ENCODE measurements at places on chromosomes 2 and 18.

- no peak for DNase-seq
Measured at GRCh38 chr18:63311118-63312018, 8.2 kb downstream of the BCL2 start.

DNA sequence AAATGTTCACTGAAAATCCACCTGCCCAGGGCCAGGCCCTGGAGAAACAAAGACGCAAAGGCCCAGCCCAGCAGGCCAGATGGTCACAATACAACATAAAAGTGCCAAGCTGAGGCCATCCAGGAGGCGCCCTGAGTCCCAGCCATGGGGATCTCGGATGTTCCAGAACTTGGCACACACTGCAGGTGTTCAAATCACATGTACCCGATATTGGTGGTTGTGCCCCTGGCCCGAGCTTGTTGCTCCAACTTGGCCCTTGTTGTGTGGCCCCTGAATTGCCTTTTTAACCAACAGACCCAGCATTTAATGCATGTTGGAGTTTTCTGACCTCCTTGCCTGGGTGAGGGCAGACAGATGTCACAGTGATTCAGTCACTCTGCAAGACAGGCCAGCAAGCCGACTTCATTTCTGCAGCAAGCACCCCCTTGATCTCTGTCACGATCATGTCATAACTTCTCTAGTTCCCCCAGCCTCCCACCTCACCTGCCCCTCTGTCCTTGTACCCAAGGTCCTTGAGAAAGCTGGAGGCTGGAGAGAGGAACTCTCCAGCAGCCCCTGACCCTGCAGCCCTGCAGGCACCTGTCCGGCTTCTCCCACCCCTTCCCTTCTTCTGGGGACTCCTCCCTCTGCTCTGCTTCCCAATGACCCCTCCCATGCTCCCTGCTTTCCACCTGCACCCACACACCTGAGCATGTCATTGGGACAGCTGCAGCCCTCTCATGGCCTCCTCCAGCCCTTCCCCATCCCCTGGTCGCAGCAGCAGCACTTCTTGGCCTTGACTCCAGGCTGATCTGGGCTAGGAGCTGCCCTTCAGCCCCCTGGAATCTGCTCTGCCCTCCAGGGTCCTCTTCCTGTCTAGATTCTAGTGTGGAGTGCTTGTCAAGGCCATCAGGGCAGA lies 9.1 kb downstream of the NGEF start:
- DNase-seq = no peak

GRCh38 chr2:217360781-217361482 lies 501.1 kb upstream of the TNP1 start:
- no peak for DNase-seq

- no peak for DNase-seq
Measured at GRCh38 chr2:161172901-161173540, 12.8 kb downstream of the TANK start.

DNA sequence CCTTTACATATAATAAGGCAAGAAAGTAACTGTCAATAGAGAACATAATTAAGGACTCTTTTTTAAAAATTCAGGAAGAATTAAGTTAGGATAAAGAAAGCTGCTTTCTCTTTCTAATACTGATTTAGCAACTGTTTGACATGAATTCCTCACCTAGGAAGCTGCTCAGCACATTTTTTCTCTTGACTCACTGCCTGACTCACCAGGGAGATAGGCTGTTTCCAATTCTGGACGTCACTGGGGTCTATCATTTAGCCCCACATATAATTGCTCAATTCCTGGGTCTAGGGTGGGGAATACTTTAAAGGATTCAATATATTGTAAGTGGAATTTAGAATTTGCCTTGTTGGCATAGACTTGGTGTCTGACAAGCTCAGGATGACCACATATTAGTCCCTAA lies 50.8 kb upstream of the UGP2 start:
- no peak for DNase-seq

Data from activated CD8-positive, alpha-beta memory T cell treated with anti-CD3 and anti-CD28 coated beads, Interleukin-2, amount 50 U/mL, for 4 hours (primary cell).